ENCODE measurements at places on chromosomes 5 and 9. TPM values are rescaled to one million over a fixed set of nuclear protein-coding genes. Genes with fewer than 3 reads are reported as not detected.

The COL15A1 gene
- 25.9 TPM for polyA plus RNA-seq

The PCDHGA1 gene
- polyA plus RNA-seq: 1.0 TPM

The LHX6 gene
- polyA plus RNA-seq: 3.7 TPM

The SNX2 gene
- 140 TPM for polyA plus RNA-seq

- DNase-seq: no peak
Observed at GRCh38 chr5:75931175-75931574, 152.0 kb upstream of the SV2C start.

GRCh38 chr9:119998614-119999013, 581.4 kb downstream of the CDK5RAP2 start:
- DNase-seq: no peak

DNA sequence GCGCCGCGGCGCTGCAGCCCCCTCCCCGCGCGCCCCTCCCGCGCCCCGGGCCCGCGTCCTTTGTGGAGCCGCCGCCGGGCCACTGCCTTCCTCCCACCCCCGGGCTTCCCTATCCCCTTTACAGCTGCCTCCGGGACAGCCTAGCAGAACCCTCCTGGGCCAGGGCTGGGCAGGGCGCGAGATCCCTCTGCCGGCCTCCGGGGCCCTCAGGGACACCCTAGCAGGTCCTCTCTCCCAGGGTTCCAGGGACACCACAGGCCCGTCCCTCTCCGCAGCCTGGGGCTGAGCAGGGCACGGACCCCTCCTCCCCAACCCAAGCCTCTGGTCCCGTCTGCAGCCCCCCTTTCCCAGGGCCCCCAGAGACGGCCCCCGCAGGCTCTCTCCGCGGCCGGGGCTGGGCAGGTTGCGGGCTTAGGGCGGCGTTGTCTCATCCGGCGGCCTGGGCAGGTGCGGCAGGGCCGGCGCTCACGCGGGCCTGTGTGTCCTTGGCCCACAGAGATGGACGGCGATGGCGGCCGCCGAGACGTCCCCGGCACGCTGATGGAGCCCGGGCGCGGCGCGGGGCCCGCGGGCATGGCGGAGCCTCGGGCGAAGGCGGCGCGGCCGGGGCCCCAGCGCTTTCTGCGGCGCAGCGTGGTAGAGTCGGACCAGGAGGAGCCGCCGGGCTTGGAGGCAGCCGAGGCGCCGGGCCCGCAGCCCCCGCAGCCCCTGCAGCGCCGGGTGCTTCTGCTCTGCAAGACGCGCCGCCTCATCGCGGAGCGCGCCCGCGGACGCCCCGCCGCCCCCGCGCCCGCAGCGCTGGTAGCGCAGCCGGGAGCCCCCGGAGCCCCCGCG, 710 bp downstream of the WNK2 start:
- no peak for DNase-seq

DNA sequence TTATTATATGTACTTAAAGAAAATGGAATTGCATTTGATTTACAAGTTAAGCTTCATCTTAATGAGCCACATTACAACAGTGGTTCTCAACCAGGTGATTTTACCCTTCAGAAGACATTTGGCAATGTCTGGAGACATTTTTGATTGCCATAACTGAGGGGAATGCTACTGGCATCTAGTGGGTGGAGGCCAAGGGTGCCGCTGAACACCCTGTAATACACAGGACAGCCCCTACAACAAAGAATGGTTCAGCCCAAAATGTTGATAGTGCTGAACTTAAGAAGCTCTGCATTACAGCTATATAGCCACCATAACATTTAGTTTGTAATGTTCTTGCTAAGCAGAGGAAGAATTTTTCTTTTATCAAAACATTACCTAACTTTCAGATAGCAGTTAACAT, 103.1 kb downstream of the PAM start:
- DNase-seq: no peak

DNA sequence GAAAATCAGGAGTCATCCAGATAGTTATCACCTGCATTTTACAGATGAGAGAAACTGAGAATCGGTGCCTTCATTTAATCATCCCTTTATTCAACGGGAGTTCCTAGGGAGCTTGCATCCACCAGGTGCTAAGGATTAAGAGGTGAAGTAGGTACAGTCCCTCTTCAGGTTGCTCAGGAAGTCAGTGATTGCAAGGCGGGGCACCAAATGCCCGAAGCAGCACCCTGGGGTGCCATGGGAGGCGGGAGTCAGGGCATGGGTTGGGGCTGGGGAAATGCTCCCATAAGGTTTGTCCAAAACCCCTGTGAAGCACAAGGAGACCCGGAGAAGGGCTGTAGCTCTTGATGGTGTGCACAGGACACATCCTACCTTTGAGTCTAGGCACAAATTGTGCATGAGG, 98.8 kb upstream of the KLF4 start:
- DNase-seq: no peak

GRCh38 chr5:39106322-39106721, 32.1 kb upstream of the RICTOR start:
- DNase-seq: no peak

- no peak for DNase-seq
Observed at GRCh38 chr5:178208540-178209227, 4.4 kb downstream of the HNRNPAB start.

GRCh38 chr5:96207420-96207819, 225.6 kb downstream of the PCSK1 start:
- no peak for DNase-seq

- no peak for DNase-seq
Observed at GRCh38 chr9:131448818-131449217, 53.9 kb upstream of the POMT1 start.

DNA sequence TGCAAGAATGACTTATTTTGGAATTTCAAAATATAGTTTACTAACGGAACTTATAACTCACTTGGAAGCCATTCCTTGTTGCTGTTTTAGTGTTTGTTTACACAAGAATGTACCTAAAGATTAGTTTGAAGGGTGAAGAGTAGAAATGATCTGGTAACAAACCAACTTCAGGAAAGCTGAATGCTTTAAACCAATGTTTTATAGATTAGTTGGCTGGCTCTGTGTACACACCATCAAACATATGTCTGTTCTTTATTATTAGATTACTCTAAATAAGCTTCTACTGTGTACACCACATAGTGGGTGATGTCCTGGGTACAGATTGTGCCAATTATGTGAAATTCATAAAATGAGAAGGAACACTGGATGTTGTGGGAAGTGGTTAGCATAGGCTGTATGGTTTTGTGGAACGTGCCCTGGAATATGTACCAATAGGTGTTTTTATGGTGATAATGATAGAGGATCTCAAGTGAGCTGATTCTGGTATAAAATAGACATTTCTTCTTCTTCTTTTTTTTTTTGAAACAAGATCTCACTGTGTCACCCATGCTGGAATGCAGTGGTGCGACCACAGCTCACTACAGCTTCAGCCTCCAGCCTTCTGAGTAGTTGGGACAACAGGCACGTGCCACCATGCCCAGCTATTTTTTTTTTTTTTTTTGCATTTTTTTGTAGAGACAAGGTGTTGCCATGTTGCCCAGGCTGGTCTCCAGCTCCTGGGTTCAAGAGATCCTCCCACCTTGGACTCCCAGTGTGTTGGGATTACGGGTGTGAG, 109.3 kb upstream of the DHFR start:
- no peak for DNase-seq

DNA sequence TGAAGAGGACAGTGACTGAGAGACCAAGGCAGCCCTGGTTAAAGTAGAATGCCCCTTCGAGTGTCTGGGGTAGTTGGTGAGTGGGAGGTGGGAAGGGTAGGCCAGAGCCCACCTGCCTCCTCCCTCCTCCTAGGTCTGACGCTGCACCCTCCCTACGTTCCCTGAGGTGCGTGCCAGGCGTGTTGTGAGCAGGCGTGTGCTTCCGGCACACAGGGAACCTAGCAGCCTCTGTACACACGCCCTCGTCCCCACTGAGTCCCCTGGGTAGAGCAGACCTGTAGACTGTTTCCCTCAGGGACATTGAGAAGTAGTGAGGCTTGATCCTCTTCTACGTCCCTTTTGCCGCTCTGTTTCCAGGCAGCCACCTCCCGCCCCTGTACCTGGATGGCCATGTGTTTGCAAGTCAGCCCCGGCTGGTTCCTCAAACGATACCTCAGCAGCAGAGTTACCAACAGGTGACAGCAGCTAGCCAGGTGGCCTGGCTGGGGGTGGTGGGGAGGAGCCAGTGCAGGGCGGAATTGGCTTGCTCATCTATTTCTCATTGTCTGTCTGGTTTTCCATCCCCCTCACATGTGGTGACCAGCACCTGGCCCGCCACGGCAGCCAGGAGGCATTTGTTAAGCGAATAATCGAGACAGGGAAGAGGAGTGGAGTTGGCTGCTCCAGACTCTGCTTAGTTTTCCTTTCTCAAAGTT, 16.8 kb upstream of the POMT1 start:
- no peak for DNase-seq

- DNase-seq: no peak
Observed at GRCh38 chr5:1652873-1653697, 129.3 kb upstream of the LPCAT1 start.

GRCh38 chr9:132027752-132028663, 51.7 kb downstream of the MED27 start:
- no peak for DNase-seq

GRCh38 chr5:143244990-143245389, 158.5 kb downstream of the NR3C1 start:
- no peak for DNase-seq
